Sciatic nerve (tissue), 2 donors: ENCODE measurements at places on chromosomes 11 and 22. TPM values are rescaled to one million over a fixed set of nuclear protein-coding genes. Genes with fewer than 3 reads are reported as not detected.

GRCh38 chr22:43867839-43868635 is 5.7 kb upstream of the SULT4A1 start:
- peak; percentile 82 for DNase-seq

- DNase-seq: no peak
These were observed 52.2 kb upstream of the CEP126 start for GRCh38 chr11:101862391-101863233.

CEP126 gene
- total RNA-seq: 11.1 TPM

- no peak for DNase-seq
These were observed 36.7 kb upstream of the SESN3 start for GRCh38 chr11:95267601-95268213.

DNA sequence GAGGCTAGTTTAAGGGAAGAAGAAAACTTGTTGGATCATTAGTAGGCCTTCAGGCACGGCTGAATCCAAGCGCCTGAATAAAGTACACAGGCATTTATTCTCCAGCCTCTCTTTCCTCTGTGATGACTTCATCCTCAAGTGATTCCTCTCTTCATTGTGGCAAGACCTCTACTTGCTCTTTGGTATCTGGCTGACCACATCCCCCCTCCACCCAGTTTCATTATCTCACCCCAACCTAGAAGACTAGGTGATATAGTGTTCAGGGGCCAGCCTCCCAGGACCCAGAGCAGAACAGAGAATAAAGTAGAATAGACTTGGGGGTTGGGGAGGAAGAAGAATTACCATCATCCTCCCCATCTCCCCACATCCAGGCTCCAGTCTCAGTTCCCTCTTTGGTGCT is 189.3 kb downstream of the MIAT start:
- DNase-seq: no peak

C11orf52 gene
- not detected for total RNA-seq

DNA sequence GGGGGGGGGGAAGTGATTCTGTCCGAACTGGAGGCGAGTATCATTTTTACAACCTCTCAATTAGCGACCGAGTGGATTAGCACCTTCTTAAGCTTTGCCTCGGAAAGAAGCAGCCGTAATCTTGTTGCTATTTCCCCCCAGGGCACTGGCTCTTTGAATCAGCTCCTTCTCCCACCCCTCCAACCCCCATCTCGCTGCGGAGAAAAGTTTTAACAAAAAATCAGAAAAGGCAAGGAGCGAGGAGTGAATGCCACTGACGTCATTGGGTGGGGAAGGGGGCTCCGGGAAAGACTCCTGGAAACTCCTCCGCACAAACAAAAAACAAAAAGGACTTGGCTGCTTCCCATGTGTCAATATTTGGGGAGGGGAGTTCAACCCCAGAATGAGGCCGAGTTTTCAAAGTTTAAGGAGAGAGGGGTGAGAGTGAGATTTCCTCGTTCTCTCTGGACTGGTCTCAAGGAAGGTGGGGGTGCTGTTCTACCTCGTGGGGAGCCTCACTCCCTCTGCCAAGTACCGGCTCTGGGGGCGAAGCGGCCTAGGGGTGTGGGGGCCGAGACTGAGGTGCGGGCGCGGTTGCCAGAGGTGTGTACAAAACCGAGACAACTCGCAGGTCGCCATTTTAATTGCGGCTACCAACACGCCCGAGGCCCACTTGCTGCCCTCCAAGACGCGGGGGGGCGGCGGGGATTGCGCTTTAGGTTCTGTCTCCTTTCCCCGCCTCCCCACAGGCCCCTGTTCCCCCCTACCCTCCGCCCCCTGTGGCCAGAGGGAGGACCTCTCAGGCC is 2.5 kb upstream of the PAX6 start:
- DNase-seq: no peak

CNGA4 gene
- 0.31 TPM for total RNA-seq

ZFTA gene
- 30.2 TPM for total RNA-seq

DNA sequence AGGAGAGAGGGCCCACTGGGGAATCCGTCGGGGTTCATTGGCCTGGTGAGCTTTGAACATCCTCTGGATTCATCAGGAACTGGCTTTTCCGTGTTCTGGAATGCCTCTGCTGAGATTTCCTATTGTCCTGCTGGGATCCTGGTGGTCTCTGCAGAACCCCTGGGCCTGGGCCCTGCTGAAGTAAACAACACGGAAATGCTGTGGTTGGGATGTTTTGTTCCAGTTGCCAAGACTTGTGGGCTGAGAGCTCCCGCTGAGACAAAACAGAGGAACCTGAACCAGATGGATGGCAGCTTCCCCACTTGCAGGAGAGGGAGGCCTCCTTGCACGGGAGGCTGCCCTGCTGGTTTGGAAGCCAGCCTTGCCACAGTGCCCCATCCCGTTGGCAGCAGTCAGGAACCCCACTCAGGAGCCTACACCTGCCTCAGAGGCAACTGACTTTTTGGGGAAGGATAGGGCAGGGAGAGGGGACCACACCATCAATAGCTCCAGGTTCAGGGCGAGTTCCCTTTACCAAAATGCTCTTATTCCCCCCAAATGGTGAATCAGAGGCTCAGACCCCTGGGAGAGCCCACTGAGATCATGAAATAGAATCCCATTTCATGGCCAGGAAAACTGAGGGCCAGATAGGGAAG is 60.7 kb downstream of the LRRC32 start:
- no peak for DNase-seq
